ENCODE measurements at places on chromosomes 2 and 18. TPM values are rescaled to one million over a fixed set of nuclear protein-coding genes. Genes with fewer than 3 reads are reported as not detected.
A peak's percentile ranks its signal among the peaks of the same experiment; 100 is the strongest.

Gene RPRD1A
- 107 TPM for total RNA-seq

Gene LHCGR
- total RNA-seq: 0.44 TPM

Gene ELOA2
- total RNA-seq: not detected

GRCh38 chr2:27134781-27135477 is 493 bp upstream of the PREB start:
- DNase-seq: no peak

DNA sequence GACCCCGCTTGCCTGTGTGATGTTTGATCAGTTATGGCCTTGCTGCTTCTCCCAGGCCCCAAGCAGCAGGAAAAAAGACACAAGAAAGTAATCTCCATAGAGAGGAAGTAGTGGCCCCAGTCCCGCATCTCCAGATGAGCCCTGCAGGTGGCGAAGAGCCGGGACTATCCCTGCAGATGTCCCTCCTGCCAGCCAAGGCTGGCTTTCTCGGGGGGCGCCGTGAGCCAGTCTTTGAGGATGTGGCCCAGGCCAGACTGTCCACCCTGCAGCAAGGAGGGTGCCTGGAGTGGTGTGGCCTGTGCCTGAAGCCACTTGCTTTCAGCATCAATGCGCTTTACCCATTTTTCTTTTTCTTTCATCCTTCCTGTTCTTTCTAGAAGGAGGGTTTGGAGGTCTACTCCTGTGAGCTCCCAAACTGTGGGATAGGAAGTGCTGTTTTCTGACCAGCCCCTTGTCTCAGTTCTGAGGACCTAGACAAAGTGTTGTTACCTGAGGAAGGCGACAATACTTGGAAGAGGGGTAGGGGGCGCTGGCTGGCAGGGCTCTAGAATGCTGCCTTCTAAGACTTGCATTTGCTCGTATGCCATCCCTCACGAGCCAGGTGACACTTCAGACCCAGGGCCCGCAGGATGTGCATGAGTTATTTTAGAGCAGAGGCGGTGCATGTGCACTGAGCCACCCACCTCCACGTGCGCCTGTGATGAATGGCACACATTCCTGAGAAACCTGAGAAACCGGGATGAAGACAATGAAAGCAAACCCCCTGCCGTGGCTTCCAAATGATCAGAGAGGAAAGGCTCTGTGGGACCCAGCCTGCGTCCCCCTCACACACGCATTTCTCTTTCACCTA is 255.8 kb downstream of the FBXO15 start:
- DNase-seq: peak; percentile 81

GRCh38 chr2:24981411-24982136 is 9.8 kb upstream of the DNAJC27 start:
- no peak for DNase-seq

- no peak for DNase-seq
These were observed 250.2 kb downstream of the OTX1 start for GRCh38 chr2:63300835-63301234.

- no peak for DNase-seq
These were observed 194.9 kb upstream of the KYNU start for GRCh38 chr2:142682528-142682927.

Gene AP1S3
- 11.0 TPM for total RNA-seq

GRCh38 chr2:76437564-76437963 is 726.8 kb upstream of the GCFC2 start:
- DNase-seq: no peak

- peak; percentile 81 for DNase-seq
These were observed 5.4 kb downstream of the SPR start for GRCh38 chr2:72892506-72893173.

DNA sequence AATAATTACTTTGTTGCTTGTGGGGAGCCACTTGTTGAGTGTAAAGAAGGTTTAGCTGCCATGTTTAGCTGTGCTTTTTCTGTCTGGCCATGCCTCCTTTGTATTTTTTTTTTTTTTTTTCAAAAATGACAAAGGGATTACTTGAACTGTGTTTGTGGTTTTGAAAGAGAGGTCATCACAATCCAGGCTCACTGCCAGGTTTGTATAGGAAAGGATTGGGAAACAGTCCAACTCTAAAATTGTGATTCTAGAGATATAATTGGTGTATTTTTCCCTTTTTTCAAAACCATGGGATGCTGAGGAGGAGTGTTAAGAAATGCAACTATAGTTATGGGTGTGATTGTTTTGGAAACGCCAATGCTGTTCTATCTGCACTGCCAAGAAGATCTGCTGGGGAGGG is 4.3 kb downstream of the ITPRIPL1 start:
- DNase-seq: no peak

Gene ASTL
- total RNA-seq: 0.72 TPM

DNA sequence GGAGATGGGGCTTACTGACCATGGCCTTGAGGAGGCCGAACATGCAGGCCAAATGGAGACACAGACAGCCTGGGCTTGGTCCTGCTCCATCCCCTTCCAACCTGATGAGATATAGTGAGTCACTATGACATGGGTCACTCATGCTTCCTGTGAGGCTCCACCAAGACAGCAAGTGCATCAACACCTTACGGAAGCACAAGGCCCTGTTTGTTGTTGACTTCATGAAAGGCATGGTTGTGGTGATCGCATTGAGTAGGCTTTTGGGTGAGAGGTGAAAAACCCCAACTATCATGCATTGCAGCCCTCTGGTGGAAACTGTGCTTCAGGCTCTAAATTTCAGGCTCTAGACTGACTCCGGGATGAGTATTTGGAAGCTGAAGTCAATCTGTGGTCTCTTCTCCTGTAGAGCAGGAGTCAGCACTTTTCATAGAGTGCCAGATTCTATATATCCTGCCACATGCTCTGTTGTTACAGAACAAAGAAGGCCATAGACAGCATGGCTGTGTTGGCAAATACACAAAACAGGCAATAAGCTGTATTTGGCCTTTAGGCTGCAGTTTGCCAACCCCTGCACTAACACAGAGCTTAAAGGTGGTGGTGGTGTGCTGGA is 10.1 kb downstream of the IL37 start:
- DNase-seq: no peak

DNA sequence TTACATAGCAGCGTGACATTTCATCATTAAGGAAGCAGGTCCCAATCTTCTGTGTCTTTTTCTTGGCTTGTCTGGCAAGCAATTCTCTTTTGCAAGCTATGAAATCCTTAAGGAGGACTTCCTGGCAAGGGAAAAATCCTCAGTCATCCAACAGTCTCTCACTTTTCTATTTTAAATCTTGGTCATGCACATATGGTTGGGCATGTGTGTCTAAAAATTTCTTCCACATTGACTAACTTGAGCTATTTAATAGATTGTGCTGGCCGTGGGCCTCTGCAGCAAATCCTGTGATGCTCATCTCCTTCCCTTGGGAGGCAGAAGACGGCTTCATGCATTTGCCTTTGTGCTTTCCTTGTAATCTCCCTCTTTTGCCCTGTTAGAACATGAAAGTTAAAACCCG is 634.3 kb upstream of the FANCL start:
- no peak for DNase-seq

Gene UGT1A5
- not detected for total RNA-seq

Gene DSG4
- total RNA-seq: not detected

Gene CD28
- total RNA-seq: not detected

Gene ADAM23
- total RNA-seq: 24.2 TPM

DNA sequence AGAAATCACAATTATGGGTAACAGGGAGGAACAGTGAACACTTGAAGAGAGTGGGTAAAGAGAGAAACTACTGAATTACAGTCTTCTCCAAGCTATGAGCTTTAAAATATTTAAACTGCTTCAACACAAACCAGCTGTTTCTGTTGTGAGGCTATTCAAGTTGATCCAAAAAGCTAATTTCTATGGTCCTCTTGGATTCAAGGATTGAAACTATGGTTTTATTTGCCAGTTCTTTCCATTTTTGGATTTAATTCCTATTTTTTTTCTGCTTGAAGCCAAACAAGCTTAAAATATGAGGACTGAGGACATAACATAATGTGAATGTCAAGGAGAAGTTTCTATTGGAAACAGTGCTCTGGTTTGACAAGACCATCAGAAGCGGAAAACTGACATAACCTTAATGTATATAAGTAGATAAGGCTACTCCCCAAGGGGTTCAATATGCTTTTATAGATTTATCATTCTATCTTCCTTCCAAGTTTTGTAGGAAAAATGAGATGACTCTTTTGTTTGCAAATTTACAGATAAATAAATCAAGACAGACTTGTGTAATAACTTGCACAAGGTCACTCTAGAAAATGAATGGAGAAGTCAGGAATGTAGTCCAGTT is 60.7 kb upstream of the AQP4 start:
- DNase-seq: no peak

DNA sequence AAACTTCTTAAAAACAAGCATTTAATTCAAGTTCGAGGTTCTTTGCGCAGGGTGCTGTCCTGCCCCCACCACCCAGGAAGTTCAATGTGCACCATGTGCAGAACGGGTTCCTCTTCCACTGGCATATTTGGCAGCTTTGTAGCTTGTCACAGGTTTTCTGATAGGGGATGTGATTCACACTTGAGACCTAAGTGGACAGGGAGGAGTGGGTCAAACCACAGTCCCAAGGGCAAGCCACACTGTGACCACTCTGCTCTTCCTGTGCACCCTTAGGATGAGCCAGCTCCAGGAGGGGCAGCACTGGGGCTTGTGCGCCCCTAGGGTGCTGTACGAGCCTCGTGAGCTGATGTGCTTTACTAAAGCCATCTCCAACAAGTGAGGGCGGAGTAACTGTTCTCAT is 82.5 kb downstream of the TGFA start:
- DNase-seq: no peak

- no peak for DNase-seq
These were observed 98.0 kb downstream of the MYO5B start for GRCh38 chr18:50096766-50097435.

DNA sequence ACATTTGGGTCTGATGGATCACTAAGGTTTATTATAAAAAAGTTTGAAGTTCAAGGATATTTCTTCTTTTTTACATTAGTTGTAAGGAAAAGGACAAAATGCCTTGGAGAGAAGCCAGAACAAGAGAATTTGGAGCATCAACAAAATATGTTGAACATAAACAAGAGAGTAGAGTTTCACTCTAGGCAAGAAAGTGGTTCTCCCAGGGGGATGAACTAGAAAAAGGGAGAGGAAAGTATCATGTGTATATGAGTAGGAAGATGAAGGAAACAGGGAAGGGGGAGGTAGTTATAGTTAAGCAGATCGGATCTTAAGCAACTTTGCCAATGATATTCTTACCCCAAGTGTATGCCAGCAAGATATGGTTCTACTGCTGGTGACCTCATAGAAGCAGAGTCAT is 63.8 kb upstream of the GALNT3 start:
- DNase-seq: no peak

DNA sequence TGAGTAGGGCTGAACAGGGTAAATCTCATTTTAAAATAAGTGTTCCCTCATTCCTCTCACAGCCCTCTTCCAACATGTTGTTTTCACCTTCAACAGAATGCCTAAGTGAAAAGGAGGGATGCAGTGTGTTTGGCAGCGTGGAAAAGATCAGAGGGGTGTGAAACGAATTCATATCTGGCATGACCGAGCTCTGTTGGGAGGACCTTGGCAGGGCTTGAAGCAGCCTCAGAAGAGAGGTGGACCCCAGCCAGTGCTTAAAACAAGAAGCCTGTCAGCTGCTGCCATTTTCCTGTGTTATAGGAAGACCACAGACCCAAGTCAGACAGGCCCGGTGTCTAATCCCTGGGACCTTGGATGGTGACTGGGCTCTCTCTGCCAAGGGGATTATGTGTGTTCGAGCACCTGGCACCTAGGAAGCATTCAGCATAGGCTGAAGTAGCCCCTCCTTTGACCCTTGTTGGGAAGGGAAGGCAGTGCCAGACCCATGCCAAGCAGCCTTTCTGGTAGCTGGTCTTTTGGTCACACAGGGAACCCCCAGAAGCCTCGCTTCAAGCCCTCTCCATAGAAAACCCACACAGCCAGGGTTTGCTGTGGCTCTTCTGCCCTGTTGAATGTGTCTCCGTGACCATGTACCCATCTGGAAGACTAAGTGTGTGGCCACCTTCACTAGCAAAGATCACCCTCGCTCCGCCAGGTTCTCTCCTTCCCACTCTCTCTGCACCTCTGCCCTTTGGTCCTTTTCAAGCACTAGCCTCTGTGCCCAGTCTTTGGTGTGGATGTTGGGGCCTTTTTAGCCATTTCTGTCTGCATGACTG is 87.5 kb upstream of the ST3GAL5 start:
- DNase-seq: no peak

DNA sequence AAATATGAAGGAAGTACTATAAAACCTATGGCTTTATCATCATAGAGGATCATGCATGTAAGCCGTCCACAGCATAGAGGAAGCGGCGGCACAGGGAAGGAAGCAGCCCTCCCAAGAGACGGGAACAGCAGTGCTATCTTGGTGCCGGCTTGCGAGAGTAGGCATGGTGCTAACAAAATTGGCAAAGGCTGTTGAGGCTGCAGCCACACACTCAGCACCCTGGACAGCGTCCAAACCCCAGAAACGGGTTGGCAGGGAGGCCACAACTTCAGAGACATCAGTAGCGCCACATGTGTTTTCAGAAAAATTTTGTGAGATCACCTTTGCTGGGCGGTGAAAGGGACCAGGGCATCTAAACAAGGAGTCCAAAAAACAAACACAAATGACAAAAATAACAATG is 37.7 kb downstream of the NETO1 start:
- DNase-seq: peak; percentile 67

- no peak for DNase-seq
These were observed 60.2 kb downstream of the RND3 start for GRCh38 chr2:150427298-150427697.

Gene HOXD9
- total RNA-seq: not detected

DNA sequence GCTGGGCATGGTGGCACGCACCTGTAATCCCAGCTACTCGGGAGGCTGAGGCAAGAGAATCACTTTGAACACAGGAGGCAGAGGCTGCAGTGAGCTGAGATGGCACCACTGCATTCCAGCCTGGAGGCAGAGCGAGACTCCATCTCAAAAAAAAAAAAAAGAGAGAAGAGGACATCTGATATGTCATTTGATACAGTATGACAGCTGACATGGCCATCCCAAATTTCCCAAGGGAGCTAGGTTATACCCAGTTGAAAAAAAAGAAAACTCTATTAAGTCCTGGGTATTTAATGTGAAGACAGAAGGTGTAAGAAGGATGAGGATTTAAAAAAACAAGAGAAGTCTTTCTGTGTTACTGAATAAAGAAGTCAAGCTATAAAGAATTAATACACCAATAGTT is 23.3 kb downstream of the CLASP1 start:
- no peak for DNase-seq

- DNase-seq: no peak
These were observed 143.8 kb downstream of the PIEZO2 start for GRCh38 chr18:11005528-11005927.

Gene TXNDC2
- 0.28 TPM for total RNA-seq

GRCh38 chr18:500632-501405 is at the start of gene COLEC12:
Gene COLEC12, minus strand, starts transcription at chr18:500701. Its CDS starts 187 bp downstream, at chr18:500514.
- no peak for DNase-seq

- peak; percentile 76 for DNase-seq
These were observed 79.4 kb downstream of the KCTD1 start for GRCh38 chr18:26468931-26469340.

DNA sequence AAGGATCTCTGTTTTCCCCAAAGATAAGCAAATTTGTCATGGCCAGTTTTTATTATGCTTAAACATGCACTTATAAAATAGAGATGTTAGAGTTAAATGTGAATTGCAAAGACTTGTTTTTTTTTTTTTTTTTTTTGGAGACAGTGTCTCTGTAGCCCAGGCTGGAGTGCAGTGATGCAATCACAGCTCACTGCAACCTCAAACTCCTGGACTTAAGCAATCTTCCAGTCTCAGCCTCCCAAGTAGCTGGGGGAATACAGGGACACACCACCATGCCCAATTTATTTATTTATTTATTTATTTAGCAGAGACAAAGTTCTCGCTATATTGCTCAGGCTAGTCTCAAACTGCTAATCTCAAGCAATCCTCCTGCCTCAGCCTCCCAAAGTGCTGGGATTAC is 15.1 kb downstream of the PHOSPHO2 start:
- DNase-seq: no peak

- no peak for DNase-seq
These were observed 63.4 kb downstream of the COL6A3 start for GRCh38 chr2:237350597-237350996.

Gene GALM
- total RNA-seq: 10.0 TPM

Gene AOX1
- total RNA-seq: 3.5 TPM

Data from H9 (cell line).